Activated T-cell treated with anti-CD3 and anti-CD28 coated beads, Interleukin-2, amount 50 U/mL, for 4 hours (primary cell): ENCODE measurements at places on chromosomes 5 and 9.

DNA sequence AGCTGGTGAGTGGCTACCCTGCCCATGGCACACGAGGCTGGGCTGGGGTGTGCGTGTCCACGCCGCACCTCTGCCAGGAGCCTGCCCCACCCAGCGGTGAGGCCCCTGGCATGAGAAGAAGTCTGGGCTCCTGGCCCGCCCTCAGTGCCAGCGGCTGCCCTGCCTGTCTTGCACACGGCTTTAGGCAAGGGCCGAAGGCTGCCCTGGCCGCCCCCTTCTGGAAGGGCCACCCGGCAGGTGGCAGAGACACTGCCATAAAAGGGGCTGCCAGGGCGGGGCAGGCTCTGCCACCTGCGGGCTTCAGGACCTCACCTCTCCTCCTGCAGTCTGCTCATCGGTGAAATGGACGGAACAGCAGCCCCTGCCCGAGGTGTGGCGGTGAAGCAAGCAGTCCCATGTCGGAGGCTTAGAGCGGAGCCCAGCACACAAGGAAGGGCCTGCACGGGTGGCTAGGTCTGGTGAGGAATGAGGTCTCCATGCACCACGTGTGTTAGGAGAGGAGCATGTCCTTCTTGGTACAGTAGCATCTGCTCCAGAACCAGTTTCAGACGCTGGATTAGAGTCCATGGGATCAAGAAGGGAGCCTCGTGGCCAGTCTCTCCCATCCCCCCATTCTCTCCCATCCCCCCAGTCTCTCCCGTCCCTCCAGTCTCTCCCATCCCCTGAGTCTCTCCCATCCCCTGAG is 34.8 kb upstream of the TMEM250 start:
- DNase-seq: no peak

DNA sequence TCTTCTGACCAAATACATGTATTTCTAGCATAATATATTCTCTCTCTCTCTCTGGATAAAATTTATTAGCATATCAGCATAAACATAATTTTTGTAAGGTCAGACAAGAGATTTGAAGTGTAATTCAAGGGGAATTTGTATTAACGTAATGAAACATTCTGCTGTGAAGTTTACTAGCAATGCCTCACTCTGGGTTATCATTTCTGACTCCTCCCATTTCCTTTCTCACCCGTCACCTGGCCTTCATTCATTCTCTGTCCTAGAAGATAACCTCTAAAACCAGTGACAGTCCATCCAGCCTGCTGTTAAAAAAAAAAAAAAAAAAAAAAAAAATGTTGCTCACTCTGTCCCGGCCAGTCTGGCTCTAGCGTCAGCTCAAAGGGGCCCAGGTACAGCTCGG is 27.1 kb downstream of the GRAMD2B start:
- DNase-seq: no peak

DNA sequence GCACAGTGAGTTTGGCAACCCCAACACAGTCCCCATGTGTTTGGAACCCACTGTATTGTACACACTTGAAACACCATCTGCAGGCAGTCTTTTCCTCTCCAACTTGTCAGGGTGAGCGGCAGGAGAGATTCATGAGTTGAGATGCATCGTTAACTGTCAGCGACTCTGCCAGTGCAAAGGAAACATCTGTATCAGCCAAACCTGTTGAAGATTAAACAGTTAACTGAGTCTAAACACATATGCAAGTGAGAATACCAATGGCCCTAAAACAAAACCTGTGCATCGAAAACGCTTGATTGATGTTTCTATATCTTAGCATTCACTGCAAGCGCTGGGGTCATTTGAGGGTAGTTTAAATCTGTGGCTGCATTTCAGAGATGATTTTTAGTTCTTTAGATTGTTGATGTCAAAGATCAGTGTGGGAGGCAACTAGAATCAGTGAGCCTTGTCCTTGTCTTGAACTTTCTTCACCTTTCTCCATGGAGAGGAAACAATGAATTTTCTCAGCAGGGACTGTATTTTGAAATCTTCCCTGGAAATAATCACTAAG is 41.3 kb upstream of the PAM start:
- no peak for DNase-seq

DNA sequence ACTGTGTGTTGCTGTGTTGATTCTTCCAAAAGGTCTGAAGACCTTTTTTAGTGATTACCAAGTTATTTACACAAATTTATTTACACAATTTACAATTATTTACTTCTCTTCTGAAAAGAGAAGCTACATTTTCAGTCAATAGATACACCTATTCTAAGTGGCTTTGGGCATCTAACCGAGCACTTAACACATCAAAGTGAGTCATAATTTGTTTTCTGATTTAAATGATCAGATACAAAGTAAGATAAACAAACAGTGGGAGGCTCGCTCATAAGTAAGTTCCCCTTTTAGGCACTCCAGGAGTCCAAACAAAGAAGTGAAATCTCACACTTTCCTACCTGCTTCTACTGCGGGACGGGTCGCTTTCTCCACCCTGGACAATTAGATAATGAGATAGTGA is 90.2 kb downstream of the APBA1 start:
- no peak for DNase-seq

GRCh38 chr9:134925011-134925511 is 7.3 kb upstream of the FCN1 start:
- no peak for DNase-seq

DNA sequence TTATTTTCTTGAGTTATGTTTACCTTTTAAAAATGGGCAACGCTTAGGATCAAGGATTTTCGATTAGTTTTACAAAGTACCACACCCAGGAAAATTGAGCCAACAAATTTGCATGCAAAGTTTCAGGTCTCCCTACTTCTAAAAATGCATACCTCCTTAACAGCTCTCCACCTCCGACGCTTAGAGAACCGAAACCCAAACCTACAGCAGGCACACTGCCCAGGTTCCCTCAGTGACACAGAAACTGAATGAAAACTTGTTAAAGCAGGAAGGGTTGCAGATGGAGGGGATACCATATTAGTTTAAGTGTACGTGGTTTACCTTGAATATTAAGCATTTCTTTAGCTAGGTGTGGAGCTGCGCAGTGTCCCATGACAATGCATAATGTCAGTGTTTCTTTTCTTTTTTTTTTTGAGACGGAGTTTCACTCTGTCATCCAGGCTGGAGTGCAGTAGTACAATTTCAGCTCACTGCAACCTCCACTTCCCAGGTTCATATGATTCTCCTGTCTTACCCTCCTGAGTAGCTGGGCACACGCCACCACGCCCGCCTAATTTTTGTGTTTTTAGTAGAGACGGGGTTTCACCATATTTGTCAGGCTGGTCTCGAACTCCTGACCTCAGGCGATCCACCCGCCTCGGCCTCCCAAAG is 1.6 kb upstream of the SUB1 start:
- no peak for DNase-seq

DNA sequence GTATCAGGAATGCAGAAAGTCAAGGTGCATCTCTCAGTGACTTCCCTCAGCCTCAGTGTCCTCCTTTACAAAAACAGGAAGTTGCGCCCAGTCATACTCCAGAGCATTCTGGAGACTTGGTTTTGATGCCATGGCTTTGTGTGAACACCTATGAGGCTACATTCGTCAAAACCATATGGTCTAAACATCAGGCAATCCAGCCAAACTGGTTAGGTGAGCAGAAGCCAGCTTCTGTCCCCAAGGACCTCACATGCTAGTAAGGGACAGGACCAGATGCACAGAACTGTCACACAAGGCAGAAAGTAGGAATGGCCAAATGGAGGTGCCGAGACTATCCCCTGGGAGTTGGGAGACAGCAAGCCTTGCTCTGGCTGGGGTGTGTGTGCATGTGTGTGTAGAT is 217.2 kb downstream of the MELK start:
- DNase-seq: no peak

GRCh38 chr9:22005702-22006606 is 3.2 kb downstream of the CDKN2B start:
- no peak for DNase-seq

DNA sequence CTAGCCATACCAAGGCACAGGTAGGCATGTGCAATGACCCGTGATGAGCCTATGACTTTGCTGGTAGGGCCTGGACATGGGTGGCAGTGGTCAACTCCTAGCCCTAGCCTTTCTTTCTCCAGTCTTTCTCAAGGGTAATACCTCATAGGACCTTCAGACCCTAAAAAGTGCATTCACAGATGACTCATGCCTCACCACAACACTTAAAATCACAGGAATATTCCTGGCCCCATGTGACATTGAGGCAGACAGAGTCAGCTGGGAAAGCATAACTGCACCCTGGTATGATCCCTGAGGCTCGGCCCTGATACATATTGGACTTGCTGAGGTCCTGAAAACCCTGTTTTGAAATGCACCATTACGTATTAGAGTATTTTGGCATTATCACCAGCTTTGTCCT is 449.5 kb downstream of the HINT1 start:
- no peak for DNase-seq
